ENCODE measurements at places on chromosomes 1 and 21. TPM values are rescaled to one million over a fixed set of nuclear protein-coding genes. Genes with fewer than 3 reads are reported as not detected.

- no peak for DNase-seq
These were observed 191.4 kb downstream of the PTGER3 start for GRCh38 chr1:70856201-70856600.

- no peak for DNase-seq
These were observed 34.2 kb downstream of the KRTAP10-1 start for GRCh38 chr21:44505673-44506278.

- no peak for DNase-seq
These were observed 77.6 kb downstream of the PGBD5 start for GRCh38 chr1:230348386-230349019.

GRCh38 chr21:34900376-34900775, 148.7 kb downstream of the RUNX1 start:
- DNase-seq = no peak

DNA sequence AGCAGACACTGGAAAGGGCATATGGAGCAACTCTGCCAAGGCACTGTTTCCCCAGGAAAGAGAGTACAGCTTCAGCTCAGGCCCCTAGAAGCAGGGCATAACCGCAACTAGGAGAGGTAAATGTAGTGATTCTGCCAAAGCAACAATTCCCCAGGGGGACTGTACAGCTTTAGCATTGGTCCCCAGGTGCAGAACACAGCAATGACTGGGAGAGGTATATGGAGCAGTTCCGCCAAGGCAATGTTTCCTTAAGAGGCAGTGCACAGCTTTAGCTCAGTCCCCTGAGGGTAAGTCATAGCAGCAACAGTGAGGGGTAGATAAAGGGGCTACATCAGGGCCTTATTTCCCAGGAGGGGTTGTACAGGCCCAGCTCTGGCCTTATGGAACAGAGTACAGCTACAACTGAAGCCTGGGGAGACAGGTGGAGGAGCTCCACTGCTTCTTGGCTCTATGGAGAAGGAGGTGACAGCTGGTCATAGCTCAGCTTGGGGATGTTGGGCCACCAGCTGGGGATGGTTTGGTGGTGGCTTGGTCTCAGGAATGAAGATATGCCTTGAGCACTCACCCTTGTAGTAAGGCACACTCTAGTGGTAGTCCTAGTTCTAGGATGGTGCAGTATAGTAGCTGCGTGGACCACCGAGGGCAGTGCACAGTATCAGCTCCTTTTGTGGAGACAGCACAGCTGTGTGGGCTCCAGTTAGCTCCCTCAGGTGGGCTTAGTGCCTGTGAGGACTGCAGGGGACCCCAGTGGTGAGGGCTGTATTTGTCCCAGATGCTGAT, 582.7 kb downstream of the PTPRC start:
- DNase-seq = no peak

DNA sequence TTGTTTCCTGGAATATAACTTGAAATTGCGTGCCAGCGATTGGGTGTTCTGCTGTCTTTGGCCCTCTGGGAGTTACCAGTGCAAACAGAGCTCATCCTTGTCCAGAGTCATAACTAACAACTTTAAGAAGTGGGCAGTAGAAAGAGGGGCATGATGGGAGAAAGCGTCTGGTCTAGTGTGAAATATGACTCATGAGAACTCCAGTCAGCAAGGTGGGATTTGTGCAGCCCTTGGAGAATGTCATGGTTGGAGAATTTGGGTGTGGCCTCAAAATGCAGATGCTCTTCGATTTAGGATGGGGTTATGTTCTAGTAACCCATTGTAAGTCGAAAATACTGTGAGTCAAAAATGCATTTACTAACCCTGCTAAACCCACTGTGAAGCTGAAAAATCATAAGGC, 12.9 kb downstream of the ATP1B1 start:
- no peak for DNase-seq

DNA sequence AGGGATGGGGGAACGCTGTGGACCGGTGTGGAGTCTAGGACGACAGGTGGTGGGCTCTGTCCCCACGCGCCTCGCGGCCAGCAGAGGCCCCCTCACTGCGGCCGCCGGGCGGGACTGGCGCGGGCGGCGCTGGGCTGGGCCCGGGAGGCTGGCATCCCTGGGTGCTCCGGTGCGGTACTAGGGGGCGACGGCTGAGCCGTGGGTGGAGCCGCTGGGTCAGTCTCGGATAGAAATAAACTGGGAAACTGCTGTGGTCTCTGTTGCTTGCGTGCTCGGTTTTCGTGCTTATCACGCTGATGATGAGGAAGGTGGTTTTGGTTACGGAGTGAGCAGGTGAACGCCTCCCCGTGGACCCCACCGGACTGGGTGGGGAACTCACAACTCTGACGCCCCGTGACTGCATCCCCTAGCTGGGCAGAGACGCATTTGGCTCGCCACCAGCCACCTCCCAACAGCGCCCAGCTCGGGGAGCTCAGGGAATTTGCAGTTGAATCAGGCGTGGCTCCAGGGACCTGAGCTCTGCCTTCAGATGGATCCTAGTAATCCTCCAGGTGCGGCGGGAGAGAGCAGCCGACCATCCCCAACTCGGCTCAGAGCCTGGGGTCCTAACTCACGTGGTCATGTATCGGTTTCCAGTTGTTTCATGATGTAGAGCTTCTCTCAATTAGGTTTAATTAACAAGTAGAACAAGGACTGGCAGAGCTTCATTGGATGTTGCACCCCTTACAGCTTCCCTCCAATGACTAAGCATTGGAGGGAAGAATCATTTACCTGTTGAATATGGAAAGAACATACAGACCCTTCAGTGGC, 32.1 kb downstream of the HSD17B7 start:
- DNase-seq = no peak

- DNase-seq = no peak
These were observed 163.3 kb downstream of the DHRS3 start for GRCh38 chr1:12454406-12455391.

DNA sequence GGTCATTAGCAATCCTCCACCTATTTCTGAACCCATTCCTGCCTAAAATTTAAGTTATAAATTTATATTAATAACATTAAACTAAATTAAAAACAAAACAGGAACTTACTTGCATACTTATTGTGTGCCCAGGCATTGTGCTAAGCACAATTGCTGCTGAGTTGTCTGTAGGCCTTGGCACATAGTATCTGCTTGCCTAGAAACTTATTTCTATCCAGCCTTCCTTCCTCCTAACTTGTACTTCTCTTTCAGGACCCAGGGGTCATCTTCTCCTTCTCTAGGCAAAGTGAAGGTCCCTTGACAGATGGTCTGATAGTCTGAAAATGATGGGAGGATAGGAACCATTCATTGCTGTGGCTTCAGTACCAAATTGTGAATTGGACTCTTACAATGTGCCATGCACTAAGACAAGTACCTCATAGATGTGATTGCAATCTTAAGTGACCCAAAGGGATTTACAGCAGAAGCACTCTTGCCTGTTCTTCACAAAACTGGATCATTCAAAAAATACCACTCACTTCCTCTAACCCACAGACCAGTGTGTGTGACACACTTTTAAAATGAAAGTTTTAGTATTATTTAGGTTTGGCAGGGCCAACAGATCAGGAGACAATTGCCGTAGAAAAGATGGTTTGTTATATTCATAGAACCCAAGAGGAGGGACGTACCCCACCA, 10.3 kb upstream of the CD101 start:
- DNase-seq = no peak

DNA sequence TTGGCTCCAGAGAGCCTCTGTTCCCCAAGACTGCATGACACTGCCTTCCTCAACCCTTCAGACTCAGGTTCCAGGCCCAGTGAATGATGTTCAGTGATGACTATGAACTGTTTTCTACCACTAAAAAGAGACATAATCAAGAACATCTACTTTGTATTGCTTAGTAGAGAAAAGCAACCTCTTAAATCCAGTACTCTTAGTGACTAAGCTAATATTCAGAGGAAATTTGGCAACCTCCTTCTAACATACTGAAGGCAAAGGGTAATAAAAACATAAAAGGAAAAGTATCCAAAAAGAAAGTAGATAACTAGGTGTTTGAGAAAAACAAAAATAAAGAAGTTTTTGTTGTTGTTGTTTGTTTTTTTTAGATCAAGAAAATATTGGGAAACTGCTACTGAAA, 153.3 kb upstream of the RUNX1 start:
- no peak for DNase-seq

The LUZP1 gene
- 22.9 TPM for polyA plus RNA-seq

The TMEM125 gene
- polyA plus RNA-seq = 42.7 TPM

The FBXO2 gene
- 0.57 TPM for polyA plus RNA-seq

The GTF2B gene
- 44.5 TPM for polyA plus RNA-seq

The KCND3 gene
- polyA plus RNA-seq = 0.64 TPM

The CDCA8 gene
- 12.9 TPM for polyA plus RNA-seq

Data from left lung (tissue), 14 donors.